ENCODE measurements at places on chromosomes 12 and 14. TPM values are rescaled to one million over a fixed set of nuclear protein-coding genes. Genes with fewer than 3 reads are reported as not detected.

GRCh38 chr12:68962877-68963855 lies 30.2 kb upstream of the CPM start:
- H3K4me1 ChIP-seq: no peaks in the 10 kb centered on the region
- no peak for DNase-seq
- H3K27me3 ChIP-seq: no peaks in the 10 kb centered on the region
- no peak overlapping the region for H3K27ac ChIP-seq

GRCh38 chr12:77549383-77550128 lies 281.1 kb upstream of the NAV3 start:
- no peak overlapping the region for H3K27ac ChIP-seq
- DNase-seq: no peak
- H3K27me3 ChIP-seq: no peaks in the 10 kb centered on the region
- H3K36me3 ChIP-seq: no peaks in the 10 kb centered on the region
- H3K4me1 ChIP-seq: no peaks in the 10 kb centered on the region

GRCh38 chr12:40989785-40990184 lies 198.3 kb upstream of the PDZRN4 start:
- no peaks in the 10 kb centered on the region for H3K27me3 ChIP-seq
- H3K27ac ChIP-seq: no peak overlapping the region
- H3K36me3 ChIP-seq: no peaks in the 10 kb centered on the region

ANO4 gene
- total RNA-seq: not detected

- peaks cover 33% of the 10 kb centered on the region for H3K4me1 ChIP-seq
- H3K4me3 ChIP-seq: no peak overlapping the region
- peak overlapping the region; percentile 96 for H3K27ac ChIP-seq
These were observed 7.5 kb upstream of the CHD4 start for GRCh38 chr12:6614513-6615172.

- H3K27me3 ChIP-seq: peaks cover 5% of the 10 kb centered on the region
- DNase-seq: no peak
- no peaks in the 10 kb centered on the region for H3K4me1 ChIP-seq
- H3K4me3 ChIP-seq: no peak overlapping the region
- no peaks in the 10 kb centered on the region for H3K36me3 ChIP-seq
These were observed 4.0 kb upstream of the OR6S1 start for GRCh38 chr14:20645481-20645880.

- peaks cover 29% of the 10 kb centered on the region for H3K36me3 ChIP-seq
- DNase-seq: no peak
- peaks cover 15% of the 10 kb centered on the region for H3K4me1 ChIP-seq
- no peak overlapping the region for H3K27ac ChIP-seq
These were observed 40.3 kb downstream of the BRAP start for GRCh38 chr12:111645433-111645832.

SERPINA10 gene
- total RNA-seq: not detected

- no peak overlapping the region for H3K27ac ChIP-seq
- no peak overlapping the region for H3K4me3 ChIP-seq
- H3K27me3 ChIP-seq: no peaks in the 10 kb centered on the region
- no peak for DNase-seq
These were observed 1442.0 kb downstream of the AACS start for GRCh38 chr12:126507231-126507630.

DNA sequence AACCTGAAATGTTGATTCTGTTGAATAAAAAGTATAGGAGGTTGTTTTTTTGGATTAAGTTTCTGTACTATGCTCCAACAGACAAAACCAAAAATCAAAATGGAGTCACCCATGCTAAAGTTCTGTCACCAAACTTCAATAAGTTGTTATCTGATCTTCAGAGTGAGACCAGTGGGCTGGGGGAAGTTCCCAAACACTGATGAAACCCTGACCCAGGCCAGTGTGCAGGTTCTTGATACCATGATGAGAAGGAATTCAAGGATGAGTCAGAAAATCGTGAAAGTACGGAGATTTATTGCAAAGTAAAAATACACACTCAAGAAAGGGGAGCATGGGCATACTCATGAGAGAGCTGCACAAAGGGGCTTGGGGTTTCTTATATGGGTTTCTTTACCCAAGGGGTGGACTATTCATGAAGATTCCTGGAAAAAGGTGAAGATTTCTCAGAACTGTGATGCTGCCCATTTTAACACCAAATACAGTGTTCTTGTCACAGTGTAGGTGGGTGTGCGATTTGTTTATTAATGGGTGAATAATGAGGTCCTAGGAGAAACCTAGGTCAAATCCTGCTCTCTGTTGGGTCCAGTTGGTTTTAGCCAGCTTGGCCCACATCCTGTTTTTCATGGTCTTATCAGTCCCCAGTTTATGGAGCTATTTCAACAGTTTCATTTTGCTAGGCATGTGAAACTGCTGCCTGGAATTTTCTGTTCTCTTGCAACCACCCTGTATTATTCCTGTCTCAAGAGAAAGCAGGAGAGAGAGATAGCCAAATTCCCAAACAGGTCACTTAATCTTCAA lies 27.5 kb upstream of the DENND5B start:
- H3K4me1 ChIP-seq: no peaks in the 10 kb centered on the region
- H3K36me3 ChIP-seq: no peaks in the 10 kb centered on the region
- no peak overlapping the region for H3K4me3 ChIP-seq
- H3K27me3 ChIP-seq: no peaks in the 10 kb centered on the region

- H3K4me3 ChIP-seq: no peak overlapping the region
- H3K27me3 ChIP-seq: no peaks in the 10 kb centered on the region
- H3K4me1 ChIP-seq: no peaks in the 10 kb centered on the region
- no peaks in the 10 kb centered on the region for H3K36me3 ChIP-seq
- peak; percentile 34 for DNase-seq
- H3K27ac ChIP-seq: no peak overlapping the region
These were observed 16.4 kb upstream of the SP7 start for GRCh38 chr12:53352331-53353256.

GRCh38 chr12:3551386-3551785 lies 60.4 kb downstream of the PRMT8 start:
- H3K27ac ChIP-seq: no peak overlapping the region
- H3K4me1 ChIP-seq: no peaks in the 10 kb centered on the region
- H3K27me3 ChIP-seq: no peaks in the 10 kb centered on the region
- H3K4me3 ChIP-seq: no peak overlapping the region
- H3K36me3 ChIP-seq: no peaks in the 10 kb centered on the region

DNA sequence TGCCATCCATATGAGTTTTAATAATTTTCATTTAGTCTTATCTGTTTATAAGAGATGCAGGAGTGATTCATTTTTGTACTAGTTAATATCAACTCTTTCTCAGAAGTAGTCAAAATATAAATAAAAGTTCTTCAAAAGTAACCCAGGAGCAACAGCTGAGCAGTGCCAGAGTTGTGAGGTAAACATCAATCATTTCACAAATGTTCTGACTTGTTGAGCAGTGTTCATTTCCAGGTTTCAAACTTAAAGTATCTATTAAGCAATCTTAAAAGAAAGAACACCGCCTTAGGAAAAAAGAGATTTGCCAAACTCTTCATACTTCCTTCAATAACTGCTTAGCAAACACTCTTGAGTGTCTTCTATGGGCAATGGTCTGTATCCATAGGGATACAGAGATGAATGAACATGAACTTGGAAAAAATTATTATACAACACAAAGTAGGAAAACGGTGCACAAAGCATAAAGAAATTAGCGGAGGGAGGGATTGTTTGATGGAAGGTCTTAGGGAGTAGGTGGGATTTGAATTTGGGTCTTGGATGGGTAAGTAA lies 41.9 kb upstream of the POC1B start:
- H3K4me1 ChIP-seq: no peaks in the 10 kb centered on the region
- no peak overlapping the region for H3K4me3 ChIP-seq
- DNase-seq: no peak
- H3K27me3 ChIP-seq: no peaks in the 10 kb centered on the region
- H3K27ac ChIP-seq: no peak overlapping the region

DNA sequence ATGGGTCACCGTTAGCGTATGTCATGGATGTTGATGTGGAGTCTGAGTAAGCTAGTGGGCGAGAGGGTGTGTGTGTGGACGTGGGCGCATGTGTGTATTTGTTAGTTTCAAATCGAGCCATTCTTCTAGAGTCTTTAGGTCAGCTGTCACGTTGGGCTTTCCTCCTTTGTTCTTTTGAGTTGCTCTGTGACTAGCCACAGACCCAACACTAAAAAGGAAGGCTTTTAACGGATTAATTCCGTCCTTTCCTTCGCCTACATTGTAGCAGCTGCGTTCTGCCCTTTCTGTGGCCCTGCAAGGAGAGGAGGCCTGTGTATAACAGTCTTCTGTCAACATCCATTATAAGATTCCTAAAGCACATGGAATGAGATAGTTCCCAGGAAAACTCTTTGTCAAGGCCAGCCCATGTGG lies 117.2 kb upstream of the DNM1L start:
- H3K4me3 ChIP-seq: no peak overlapping the region
- DNase-seq: no peak
- H3K27ac ChIP-seq: no peak overlapping the region
- no peaks in the 10 kb centered on the region for H3K36me3 ChIP-seq

TPPP2 gene
- not detected for total RNA-seq

DNA sequence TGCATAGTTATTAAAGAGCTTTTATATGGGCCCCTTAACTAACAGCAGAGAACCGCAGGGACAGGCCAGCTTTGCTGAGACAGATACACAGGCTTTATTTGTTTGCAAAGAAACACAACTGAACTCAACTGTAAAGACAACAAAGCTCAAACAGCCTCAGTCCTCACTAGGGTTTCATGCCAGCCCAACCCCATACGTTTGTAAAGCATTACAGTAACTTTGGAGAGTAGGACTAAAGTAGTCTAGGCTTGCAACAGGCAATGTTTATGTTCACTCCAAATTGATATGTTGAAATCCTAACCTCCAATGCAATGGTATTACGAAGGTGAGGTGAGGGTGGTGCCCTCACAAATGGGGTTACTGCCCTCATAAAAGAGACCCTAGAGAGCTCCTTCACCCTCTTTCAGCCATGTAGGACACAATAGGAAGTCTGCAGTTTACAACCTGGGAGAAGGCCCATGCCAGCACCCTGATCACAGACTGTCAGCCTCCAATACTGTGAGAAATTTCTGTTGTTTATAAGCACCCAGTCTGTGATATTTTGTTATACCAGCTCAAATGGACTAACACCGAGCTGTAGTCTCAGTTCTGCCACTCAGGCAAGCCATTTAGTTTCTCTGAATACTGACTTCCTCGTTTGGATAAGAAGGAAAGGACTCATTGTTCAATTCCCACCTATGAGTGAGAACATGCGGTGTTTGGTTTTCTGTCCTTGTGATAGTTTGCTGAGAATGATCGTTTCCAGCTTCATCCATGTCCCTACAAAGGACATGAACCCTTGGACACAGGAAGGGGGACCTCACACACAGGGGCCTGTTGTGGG lies 35.2 kb downstream of the PPM1H start:
- no peaks in the 10 kb centered on the region for H3K27me3 ChIP-seq
- no peaks in the 10 kb centered on the region for H3K36me3 ChIP-seq
- H3K27ac ChIP-seq: no peak overlapping the region

NTF3 gene
- total RNA-seq: 24.4 TPM

DNA sequence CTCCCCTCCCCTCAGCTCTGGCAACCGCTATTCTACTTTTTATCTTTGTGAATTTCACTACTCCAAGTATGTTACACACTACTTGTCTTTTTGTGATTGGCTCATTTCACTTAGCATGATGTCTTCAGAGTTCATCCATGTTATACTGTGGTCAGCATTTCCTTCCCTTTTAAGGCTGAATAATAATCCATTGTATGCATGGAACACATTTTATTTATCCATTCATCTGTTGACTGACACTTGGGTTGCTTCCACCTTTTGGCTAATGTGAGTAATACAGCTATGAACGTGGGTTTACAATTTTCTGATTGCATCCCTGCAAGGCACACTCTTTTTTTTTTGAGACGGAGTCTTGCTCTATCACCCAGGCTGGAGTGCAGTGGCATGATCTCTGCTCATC lies 53.0 kb upstream of the FUT8 start:
- no peak overlapping the region for H3K27ac ChIP-seq
- no peaks in the 10 kb centered on the region for H3K4me1 ChIP-seq
- no peaks in the 10 kb centered on the region for H3K36me3 ChIP-seq

DEGS2 gene
- 0.28 TPM for total RNA-seq

DNA sequence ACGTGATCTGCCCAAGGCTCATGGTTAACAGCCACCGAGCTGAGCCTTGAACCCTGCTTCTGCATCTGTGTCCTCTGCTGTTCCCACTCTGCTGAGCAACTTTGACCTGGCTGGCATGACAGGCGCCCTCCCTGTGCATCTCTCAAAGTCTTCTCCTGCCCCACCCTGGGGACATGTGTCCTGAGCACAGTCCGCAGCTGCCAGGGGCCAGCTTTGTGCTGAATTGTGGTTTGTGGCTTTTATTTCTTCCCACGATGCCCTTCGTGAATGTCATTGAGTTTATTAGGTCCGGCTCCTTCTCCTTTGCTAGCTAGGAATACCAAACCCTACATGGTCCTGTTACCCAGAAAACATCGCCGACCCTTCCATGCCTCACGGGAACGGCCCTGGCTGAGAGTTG lies 161.0 kb downstream of the TSPAN9 start:
- DNase-seq: no peak
- no peak overlapping the region for H3K4me3 ChIP-seq
- H3K27me3 ChIP-seq: no peaks in the 10 kb centered on the region
- peaks cover 27% of the 10 kb centered on the region for H3K4me1 ChIP-seq

DNA sequence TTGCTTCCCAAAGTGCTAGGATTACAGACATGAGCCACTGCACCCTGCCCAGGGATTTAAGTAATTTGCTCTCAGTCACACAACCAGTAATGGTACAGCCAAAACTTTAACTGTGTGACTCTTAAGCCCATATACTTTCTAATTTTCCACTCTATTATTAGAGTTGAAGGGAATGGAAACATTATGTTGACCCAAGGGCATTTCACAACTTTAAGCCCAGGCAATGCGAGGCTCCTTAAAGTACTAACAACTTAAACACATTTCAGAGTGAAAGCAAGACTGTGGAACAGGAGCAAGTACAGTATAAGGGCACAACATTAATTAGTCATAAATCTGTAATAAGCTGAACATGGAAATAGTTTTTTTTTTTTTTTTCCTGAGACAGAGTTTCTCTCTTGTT lies 39.8 kb downstream of the BAZ1A start:
- H3K36me3 ChIP-seq: no peaks in the 10 kb centered on the region
- H3K4me3 ChIP-seq: no peak overlapping the region
- no peaks in the 10 kb centered on the region for H3K27me3 ChIP-seq
- H3K27ac ChIP-seq: no peak overlapping the region
- no peaks in the 10 kb centered on the region for H3K4me1 ChIP-seq

DNA sequence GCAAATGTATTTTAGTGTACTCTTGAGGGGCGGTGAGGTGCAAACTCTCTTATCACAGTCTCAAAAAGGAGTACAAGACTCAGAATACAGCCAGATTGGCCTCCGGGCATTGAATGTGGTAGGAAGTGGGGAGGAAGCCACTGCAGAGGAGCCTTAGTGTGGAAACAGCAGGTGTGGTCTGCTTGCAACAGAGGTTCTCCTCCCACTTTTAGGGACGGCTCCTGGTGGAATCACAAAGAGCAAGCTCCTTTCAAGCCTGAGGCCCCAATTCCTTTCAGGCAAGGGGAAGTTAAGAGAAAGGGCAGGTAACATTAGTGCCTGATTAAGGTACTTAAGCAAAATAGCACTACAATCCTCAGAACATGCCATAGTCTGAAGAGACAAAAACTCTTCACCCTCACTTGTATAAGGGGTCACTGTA lies 23.7 kb upstream of the SLC2A3 start:
- no peak for DNase-seq
- peaks cover 6% of the 10 kb centered on the region for H3K4me1 ChIP-seq
- H3K4me3 ChIP-seq: peak overlapping the region; percentile 78
- H3K36me3 ChIP-seq: no peaks in the 10 kb centered on the region
- H3K27ac ChIP-seq: no peak overlapping the region

NPFF gene
- 9.1 TPM for total RNA-seq

Measured in thoracic aorta (tissue), 2 donors.